Left renal cortex interstitium (tissue), 4 donors: ENCODE measurements at places on chromosomes 3 and 15.

GRCh38 chr3:45064512-45065372, 38.6 kb downstream of the CLEC3B start:
- no peak for DNase-seq

DNA sequence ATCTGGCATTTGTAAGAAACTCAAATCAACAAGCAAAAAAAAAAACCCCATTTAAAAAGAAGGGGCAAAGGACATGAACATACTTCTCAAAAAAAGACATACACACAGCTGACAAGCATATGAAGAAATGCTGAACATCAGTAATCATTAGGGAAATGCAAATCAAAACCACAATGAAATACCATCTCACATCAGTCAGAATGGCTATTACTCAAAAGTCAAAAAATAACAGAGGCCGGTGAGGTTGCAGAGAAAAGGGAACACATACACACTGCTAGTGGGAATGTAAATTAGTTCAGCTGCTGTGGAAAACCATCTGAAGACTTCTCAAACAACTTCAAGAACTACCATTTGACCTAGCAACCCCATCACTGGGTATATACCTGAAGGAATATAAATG, 199.4 kb upstream of the THBS1 start:
- DNase-seq: no peak

- DNase-seq: no peak
Observed at GRCh38 chr15:101013201-101013550, 94.0 kb downstream of the LRRK1 start.

DNA sequence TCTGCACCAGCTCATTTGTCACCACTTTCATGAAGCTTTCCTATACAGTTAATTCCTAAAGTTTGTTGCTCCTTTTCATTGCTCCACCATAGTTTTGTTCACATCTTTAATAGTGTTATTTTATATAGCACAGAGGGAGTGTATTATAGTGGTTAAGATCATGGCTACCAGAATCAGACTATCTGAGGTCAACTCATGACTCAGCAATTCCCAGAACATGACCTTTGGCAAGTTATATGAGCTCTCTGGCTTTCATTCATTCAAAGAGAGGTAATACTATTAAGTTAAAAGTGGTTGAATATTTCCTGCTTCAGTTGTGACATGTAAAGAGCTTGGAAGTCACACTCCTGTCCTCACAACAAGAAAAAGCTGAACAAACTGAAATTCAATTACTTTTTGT, 1073.5 kb downstream of the NAALADL2 start:
- DNase-seq: no peak

- no peak for DNase-seq
Observed at GRCh38 chr3:181555681-181556080, 156.0 kb upstream of the SOX2 start.

- no peak for DNase-seq
Observed at GRCh38 chr15:69275933-69276560, 22.7 kb upstream of the PAQR5 start.

DNA sequence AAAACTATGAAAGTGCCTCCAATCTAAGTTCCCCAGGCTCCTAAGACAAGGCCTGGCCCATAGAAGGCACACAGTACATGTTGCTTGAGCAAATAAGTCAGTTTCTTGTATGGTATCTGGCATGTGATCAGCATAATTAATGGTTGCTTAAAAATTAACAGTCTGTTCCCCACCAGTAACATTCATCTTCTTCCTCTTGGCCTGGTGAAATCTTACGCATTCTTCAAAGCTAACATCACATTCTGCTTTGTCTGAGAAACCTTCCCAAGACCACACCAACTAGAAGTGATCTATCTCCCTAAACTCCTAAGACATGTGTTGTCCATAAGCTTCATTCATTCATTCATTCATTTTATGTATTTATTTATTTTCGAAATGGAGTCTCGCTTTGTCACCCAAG, 48.1 kb downstream of the LIPC start:
- no peak for DNase-seq

- no peak for DNase-seq
Observed at GRCh38 chr3:55164191-55164590, 236.3 kb upstream of the LRTM1 start.

DNA sequence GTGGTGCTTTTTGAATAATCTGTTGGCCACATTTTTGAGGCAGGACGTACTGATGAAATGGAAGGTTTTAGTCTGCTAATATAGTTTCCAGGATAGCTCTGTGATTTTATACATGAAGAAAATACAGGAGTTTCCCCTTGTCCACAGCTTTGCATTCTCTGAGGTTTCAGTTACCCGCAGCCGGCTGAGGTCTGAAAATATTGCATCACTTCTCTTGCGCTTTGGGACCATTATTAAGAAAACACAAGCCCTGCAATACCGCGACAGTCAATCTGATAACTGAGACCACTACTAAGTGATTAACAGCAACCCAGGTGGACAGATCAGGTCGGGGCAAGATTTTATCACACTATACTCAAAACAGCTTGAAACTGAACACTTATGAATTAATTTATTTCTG, 33.0 kb downstream of the BLM start:
- no peak for DNase-seq

DNA sequence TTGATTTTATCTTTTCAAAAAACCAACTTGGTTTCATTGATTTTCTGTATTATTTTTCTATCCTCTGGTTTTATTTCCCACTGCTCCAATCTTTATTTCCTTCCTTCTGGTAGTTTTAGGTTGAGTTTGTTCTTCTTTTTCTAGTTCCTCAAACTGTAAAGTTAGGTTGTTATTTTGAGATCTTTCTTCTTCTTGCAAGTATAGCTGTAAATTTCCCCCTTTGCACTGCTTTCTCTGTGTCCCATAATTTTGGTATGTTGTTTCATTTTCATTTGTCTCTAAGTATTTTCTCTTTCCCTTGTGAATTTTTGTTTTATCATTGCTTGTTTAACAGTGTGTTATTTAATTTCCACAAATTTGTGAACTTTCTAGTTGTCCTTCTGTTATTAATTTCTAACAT, 120.0 kb downstream of the PLD1 start:
- DNase-seq: no peak

DNA sequence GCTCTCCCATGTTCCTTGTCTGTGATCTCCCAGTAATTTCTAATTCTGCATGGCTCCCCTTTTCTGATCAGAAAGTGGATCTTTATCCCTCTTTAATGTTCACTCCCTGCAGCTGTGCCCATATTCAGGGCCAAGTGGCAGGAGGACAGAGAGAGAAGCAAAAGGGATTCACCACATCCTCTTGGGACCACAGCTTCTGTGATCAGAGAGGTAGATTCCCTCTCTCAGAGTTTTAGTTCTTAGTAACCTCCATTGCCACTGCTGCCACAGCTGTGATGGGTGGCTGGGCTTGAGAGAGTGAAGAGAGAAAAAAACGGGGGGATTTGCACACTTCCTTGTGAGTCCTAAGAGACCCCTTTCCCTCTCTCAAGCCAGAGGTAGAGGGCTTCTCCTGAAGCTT, 49.2 kb downstream of the GLCE start:
- no peak for DNase-seq

- no peak for DNase-seq
Observed at GRCh38 chr3:195522254-195523023, 20.7 kb downstream of the PPP1R2 start.

DNA sequence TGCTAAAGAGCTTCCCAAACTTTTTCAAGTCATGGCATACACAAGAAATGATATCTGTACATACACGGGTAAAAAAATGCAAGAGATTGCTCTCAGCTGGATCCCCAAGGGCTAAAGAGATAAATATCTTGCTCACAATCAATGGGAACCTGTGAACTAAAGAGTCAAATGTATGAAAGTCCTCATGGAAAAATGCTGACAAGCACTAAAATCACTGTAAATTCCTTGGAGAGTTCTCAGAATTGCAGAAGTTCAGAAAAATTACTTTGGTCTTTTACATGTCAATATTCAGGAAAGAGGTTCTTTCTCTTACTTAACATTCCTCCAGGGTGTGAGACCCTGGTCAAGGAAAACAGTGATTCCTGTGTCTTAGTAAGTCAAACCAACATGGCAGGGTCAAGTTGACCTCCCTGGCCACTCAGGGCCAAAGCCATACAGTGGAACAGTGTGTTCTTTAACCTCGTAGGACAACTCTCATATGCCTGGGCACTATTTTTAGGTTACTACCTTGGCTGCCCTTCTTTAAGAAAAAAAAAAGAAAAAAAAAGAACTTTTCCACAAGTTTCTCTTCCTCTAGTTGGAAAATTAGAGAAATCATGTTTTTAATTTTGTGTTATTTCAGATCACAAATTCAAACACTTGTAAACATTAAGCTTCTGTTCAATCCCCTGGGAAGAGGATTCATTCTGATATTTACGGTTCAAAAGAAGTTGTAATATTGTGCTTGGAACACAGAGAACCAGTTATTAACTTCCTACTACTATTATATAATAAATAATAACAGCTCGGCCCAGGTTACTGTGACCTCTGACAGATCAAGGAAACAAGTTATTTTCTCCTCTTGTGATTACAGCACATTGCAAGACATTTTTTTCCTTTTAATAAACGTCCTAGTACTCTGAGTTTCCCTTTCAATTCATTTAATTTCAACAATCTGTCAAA, 12.5 kb downstream of the SSR3 start:
- DNase-seq: no peak

DNA sequence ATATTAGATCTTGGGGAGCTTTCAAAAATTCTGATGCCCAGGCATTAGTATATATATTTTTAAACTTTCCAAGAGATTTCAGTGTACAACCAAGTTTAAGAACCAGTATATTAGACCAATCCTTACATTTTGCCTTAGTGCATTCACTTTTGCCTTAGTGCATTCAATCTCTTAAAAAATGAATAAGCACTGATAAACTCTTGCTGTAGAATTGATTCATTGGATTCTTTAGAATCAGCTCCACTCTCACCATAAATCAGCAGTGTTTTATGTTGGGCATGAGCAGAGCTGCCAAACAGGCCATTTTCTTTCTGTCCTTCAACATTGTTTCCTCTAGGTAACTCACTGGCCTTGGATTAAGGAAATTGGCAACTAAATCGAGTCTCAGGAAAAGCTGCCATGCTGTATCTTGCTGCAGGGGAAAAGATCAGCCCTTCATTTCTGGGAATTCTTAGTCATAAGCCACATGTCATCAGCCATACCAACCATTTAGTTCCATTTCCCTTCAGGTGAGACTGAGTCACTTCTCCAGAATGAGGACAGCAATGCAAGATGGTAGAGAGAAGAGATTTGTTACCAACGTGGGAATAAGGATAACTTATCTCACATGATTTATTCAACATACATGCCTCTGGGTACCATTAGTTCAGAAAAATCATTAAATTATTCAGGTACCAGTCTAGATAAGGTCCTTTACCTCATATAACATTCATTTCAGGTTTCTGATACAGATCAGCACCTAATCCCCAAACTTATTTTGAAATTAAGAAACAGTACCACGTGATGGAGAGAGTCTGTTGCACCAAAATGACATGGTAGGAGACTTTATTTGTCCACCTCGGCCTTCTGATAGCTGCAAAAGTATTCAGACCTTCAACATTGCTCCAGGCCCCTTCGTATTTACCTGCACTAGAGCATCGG, 192.5 kb downstream of the P3H2 start:
- no peak for DNase-seq

- DNase-seq: no peak
Observed at GRCh38 chr15:56094171-56094570, 100.8 kb upstream of the NEDD4 start.

DNA sequence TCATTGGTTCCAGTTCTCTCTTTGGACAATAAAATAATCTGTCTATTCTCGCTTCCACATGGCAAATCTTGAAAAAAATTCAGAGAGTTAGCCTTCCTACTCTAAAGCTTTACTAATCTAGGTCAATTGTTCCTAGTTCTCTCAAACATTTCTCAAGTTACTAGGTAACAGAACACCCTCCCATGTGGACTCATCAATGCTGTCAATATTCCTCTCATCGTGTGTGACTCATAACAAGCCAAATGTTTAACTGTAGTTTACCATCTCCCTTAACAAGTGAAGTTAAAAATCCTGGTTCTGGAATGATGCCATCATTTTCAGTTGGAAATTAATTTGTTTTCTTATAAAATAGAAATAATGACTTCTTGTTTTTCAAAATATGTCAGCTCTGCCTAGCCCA, 438.6 kb downstream of the ROBO1 start:
- no peak for DNase-seq

DNA sequence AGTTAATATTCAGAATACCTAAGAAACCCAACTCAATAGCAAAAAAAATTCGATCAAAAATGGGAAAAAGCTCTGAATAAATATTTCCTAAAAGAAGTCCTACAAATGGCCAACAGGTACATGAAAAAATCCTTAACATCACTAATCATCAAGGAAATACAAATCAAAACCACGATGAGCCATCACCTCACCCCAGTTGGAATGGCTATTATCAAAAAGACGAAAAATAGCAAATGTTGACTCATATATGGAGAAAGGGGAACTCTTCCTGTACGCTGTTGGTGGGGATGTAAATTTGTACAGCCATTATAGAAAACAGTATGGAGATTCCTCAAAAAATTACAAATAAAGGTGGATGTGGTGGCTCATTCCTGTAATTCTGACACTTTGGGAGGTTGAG, 29.6 kb upstream of the SGO1 start:
- DNase-seq: no peak

- DNase-seq: no peak
Observed at GRCh38 chr15:79602731-79603130, 170.6 kb downstream of the MINAR1 start.

GRCh38 chr3:14627815-14628214, 23.7 kb upstream of the CCDC174 start:
- no peak for DNase-seq

DNA sequence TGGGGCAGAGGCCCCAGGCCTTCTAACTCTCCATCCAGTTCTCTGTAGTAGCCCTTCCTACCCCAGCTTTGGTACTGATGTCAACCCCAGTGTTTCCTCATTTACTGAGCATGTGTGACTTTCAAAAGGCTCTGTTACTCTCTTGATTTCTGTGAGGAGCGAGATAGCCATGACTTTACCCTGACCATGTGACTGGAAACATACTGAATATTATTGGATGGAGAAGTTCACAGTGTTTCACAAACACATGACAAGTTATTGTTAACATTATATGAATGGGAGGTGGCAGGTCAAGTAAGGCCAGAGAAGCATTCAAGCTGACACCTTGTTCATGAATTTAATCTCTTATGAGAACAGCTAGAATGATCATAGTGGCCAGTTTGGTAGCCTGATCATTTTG, 53.7 kb downstream of the MAGI1 start:
- no peak for DNase-seq
